ENCODE measurements at places on chromosomes 13 and 19. TPM values are rescaled to one million over a fixed set of nuclear protein-coding genes. Genes with fewer than 3 reads are reported as not detected.

DNA sequence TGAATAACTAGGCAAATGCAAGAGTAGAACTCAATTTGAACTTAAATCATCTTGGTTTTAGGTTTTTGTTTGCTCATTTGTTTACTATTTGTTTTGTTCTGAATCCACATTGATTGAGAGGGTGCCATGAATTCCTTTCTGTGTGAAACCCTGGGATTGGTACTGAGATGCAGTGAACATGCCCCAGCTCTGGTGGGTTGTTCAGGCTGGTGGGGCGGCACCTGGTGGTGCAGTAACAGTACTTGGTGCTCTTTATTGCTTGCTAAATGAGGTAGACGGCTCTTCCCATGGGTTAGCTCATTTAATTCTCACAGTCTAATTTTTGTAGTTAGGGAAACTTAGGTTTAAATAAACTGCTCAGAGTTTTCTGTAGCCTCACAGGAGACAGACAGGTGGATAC, 48.4 kb downstream of the WASF3 start:
- no peaks in the 10 kb centered on the region for H3K27me3 ChIP-seq
- H3K4me1 ChIP-seq: no peaks in the 10 kb centered on the region
- H3K36me3 ChIP-seq: no peaks in the 10 kb centered on the region

- DNase-seq: no peak
- no peak overlapping the region for H3K27ac ChIP-seq
- no peaks in the 10 kb centered on the region for H3K27me3 ChIP-seq
- no peaks in the 10 kb centered on the region for H3K4me1 ChIP-seq
- H3K4me3 ChIP-seq: no peak overlapping the region
Measured at GRCh38 chr19:19549804-19550464, 11.9 kb downstream of the CILP2 start.

GRCh38 chr13:33341861-33342452, 56.4 kb upstream of the STARD13 start:
- no peak for DNase-seq
- no peaks in the 10 kb centered on the region for H3K27me3 ChIP-seq
- no peak overlapping the region for H3K27ac ChIP-seq

DNA sequence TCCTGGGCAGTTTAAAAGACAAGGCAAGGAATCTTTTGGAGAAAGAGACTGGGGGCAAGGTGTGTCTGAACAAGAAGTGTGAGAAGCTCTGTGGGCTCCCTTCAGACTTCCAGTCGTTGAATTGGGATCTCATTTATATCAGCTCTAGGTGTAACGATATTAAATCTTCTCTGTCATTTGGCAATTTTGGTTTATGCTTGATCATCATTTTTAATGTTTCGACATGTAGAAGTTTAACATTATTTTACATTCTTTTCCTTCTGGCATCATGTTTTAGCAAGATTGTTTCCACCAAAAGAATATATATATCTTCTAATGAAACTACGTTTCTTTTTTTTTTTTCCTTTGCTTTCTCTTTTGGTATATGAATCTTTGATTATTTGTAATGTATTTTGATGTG, 49.3 kb downstream of the USPL1 start:
- H3K36me3 ChIP-seq: no peaks in the 10 kb centered on the region
- no peak overlapping the region for H3K27ac ChIP-seq
- no peak overlapping the region for H3K4me3 ChIP-seq
- H3K4me1 ChIP-seq: no peaks in the 10 kb centered on the region
- DNase-seq: no peak

DNA sequence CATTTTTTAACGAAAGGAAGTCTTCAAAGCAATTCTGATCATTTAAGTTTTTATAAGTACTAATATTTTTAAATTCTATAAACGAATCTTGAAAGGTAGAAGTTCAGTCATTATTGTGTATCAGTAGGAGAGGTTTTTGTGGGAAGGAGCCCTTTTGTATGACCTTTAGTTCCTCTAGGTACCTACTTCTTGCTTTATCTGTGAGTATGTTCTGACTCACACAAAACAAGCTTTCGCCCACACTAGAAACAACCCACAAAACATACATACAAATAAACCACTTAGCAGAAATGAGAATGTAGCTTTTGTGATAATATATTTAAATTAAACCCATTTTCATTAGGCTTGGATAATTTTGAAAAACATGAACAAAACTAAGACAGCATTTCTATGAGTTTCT, 27.8 kb downstream of the ERCC5 start:
- no peaks in the 10 kb centered on the region for H3K4me1 ChIP-seq
- no peaks in the 10 kb centered on the region for H3K27me3 ChIP-seq
- H3K36me3 ChIP-seq: peaks cover 23% of the 10 kb centered on the region
- H3K4me3 ChIP-seq: no peak overlapping the region

GRCh38 chr19:1220976-1221903, 15.7 kb downstream of the STK11 start:
- no peaks in the 10 kb centered on the region for H3K4me1 ChIP-seq
- no peak overlapping the region for H3K4me3 ChIP-seq
- H3K27me3 ChIP-seq: no peaks in the 10 kb centered on the region

DNA sequence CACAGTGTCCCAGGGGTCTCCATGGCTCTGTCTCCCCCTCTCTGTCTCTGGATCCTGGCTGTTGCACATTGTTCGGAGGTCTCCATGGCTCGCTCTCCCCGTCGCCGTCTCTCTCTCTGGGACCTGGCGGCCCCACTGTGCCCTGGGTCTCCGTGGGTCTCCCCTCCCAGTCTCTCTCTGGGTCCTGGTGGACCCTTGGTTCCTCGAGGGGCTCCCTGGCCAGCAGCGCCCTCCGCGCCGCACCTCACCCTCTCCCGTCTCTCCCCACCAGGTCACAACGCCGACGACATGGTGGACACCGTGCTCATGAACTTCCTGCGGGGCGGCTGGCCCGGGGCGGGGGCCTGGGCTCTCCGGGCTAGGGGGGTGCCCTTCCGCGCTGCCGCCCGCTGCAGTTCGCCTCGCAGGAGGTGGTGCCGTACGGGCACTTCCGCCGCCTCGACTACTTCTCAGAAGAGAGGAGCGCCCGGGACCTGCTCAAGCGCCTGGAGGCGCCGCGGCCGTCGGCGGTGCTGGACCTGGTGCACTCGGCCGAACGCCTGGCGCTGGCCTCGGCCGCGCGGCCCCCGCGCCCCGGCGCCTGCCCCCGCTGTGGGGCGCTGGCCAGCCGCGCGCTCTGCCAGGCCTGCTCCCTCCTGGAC, 29.1 kb downstream of the SIGLEC5 start:
- H3K4me1 ChIP-seq: no peaks in the 10 kb centered on the region
- no peaks in the 10 kb centered on the region for H3K27me3 ChIP-seq
- H3K36me3 ChIP-seq: no peaks in the 10 kb centered on the region
- H3K4me3 ChIP-seq: no peak overlapping the region
- H3K27ac ChIP-seq: no peak overlapping the region

DNA sequence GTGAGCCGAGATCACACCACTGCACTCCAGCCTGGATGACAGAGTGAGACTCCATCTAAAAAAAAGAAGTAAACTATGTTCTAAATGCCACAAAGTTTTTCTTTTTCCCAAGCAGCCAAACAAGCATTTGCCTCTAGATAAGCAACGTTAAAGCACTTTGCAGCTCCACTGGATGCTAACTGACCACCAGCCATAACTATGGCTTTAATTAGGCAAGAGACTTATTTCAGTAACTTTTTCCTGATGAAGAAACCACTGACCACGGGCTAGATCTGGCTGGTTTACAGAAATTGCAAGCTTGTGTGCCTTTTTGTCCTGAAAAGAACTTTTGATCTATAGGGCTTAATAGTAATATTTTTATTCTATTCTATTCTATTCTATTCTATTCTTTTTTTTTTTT, 22.1 kb downstream of the CD70 start:
- no peaks in the 10 kb centered on the region for H3K4me1 ChIP-seq
- no peak overlapping the region for H3K4me3 ChIP-seq
- no peak for DNase-seq
- H3K27ac ChIP-seq: no peak overlapping the region
- H3K27me3 ChIP-seq: no peaks in the 10 kb centered on the region
- H3K36me3 ChIP-seq: no peaks in the 10 kb centered on the region

DNA sequence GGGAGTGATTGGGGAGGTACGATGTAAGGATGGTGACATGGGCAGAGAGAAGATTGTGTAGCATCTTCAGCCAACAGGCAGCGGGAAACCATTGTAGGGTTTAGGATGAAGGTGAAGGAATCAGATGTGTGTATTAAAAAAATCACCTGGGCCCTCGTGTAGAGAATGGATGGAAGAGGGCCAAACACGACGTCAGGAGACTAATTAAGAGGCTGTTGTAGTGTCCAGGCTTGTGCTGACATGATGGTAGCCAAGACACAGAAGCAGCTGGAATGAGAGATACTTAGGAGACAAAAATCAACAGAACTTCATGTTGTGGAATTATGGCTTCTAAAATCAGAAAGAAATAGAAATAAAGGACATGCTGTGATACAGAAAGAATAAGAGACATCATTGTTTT, 41.2 kb upstream of the ARGLU1 start:
- no peaks in the 10 kb centered on the region for H3K4me1 ChIP-seq
- H3K36me3 ChIP-seq: no peaks in the 10 kb centered on the region
- no peak for DNase-seq
- no peak overlapping the region for H3K27ac ChIP-seq
- H3K4me3 ChIP-seq: no peak overlapping the region

- no peaks in the 10 kb centered on the region for H3K36me3 ChIP-seq
- H3K27ac ChIP-seq: no peak overlapping the region
- H3K4me3 ChIP-seq: no peak overlapping the region
- no peak for DNase-seq
- H3K27me3 ChIP-seq: no peaks in the 10 kb centered on the region
- no peaks in the 10 kb centered on the region for H3K4me1 ChIP-seq
Measured at GRCh38 chr13:80408270-80408669, 67.3 kb upstream of the SPRY2 start.

GRCh38 chr13:59016250-59016649, 1147.5 kb downstream of the DIAPH3 start:
- no peak overlapping the region for H3K4me3 ChIP-seq
- no peak overlapping the region for H3K27ac ChIP-seq
- DNase-seq: no peak
- H3K36me3 ChIP-seq: no peaks in the 10 kb centered on the region

- H3K27ac ChIP-seq: no peak overlapping the region
- no peaks in the 10 kb centered on the region for H3K27me3 ChIP-seq
- H3K36me3 ChIP-seq: peaks cover 65% of the 10 kb centered on the region
- no peak for DNase-seq
- no peak overlapping the region for H3K4me3 ChIP-seq
Measured at GRCh38 chr13:79336966-79337365, 69.1 kb downstream of the RBM26 start.

GRCh38 chr13:66879988-66880387, 350.1 kb downstream of the PCDH9 start:
- H3K27me3 ChIP-seq: no peaks in the 10 kb centered on the region
- no peak overlapping the region for H3K27ac ChIP-seq
- H3K4me3 ChIP-seq: no peak overlapping the region
- H3K4me1 ChIP-seq: no peaks in the 10 kb centered on the region

DNA sequence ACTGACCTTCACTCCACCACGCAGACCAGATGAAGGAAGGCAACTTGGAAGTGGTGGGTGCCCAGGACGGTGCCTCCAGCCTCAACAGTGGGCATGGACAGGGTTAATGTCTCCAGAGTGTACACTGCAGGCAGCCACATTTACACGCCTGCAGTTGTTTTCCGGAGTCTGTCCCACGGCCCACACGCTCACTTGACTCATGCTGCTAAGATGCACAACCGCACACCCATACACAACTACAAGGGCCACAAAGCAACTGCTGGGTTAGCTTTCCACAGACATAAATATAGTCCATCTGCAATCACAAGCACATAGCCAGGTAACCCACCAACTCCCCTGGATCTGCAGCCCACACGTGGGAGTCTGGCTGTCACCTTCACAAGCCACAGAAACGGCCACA, 12.6 kb upstream of the AXL start:
- no peaks in the 10 kb centered on the region for H3K4me1 ChIP-seq
- H3K4me3 ChIP-seq: no peak overlapping the region
- H3K36me3 ChIP-seq: no peaks in the 10 kb centered on the region
- no peak for DNase-seq
- no peaks in the 10 kb centered on the region for H3K27me3 ChIP-seq

- no peaks in the 10 kb centered on the region for H3K27me3 ChIP-seq
- no peak overlapping the region for H3K27ac ChIP-seq
- DNase-seq: no peak
- no peak overlapping the region for H3K4me3 ChIP-seq
- H3K36me3 ChIP-seq: no peaks in the 10 kb centered on the region
- no peaks in the 10 kb centered on the region for H3K4me1 ChIP-seq
Measured at GRCh38 chr13:19185086-19185864, 3.7 kb upstream of the TUBA3C start.

GRCh38 chr13:113959198-113959597, 14.7 kb downstream of the C13orf46 start:
- H3K27ac ChIP-seq: no peak overlapping the region
- H3K4me1 ChIP-seq: no peaks in the 10 kb centered on the region
- DNase-seq: no peak
- H3K36me3 ChIP-seq: peaks cover 11% of the 10 kb centered on the region
- no peaks in the 10 kb centered on the region for H3K27me3 ChIP-seq
- H3K4me3 ChIP-seq: no peak overlapping the region

- peaks cover 23% of the 10 kb centered on the region for H3K36me3 ChIP-seq
Measured at GRCh38 chr19:1259206-1259875, 9.8 kb upstream of the CIRBP start.

DNA sequence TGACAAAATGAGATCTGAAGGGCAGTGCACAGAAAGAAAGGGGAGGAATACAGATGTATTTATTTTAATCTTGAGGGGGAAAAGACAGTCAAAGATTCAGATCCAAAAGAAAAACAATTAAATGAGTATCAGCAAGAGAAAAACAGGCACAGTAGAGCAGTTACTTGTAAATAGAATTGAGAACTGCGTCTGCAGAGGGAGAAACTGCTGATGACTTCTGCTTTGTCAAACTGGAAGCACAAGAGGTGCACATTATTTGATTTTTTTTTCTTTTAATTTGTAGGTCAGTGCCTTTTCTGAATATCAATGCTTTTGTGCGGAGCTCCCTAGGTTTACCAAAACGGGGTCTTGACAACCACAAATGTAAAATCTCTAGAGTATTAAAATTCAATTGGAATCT, 37.3 kb downstream of the EFNB2 start:
- no peaks in the 10 kb centered on the region for H3K27me3 ChIP-seq
- no peaks in the 10 kb centered on the region for H3K4me1 ChIP-seq
- no peak overlapping the region for H3K4me3 ChIP-seq
- H3K36me3 ChIP-seq: no peaks in the 10 kb centered on the region
- H3K27ac ChIP-seq: no peak overlapping the region

GRCh38 chr19:17289489-17289888, 7.8 kb downstream of the ANKLE1 start:
- H3K36me3 ChIP-seq: no peaks in the 10 kb centered on the region
- H3K4me1 ChIP-seq: no peaks in the 10 kb centered on the region
- H3K27me3 ChIP-seq: no peaks in the 10 kb centered on the region
- no peak overlapping the region for H3K4me3 ChIP-seq
- no peak overlapping the region for H3K27ac ChIP-seq

SLC25A41 gene
- not detected for polyA plus RNA-seq

ZNF865 gene
- polyA plus RNA-seq: 0.06 TPM

MED16 gene
- 65.7 TPM for polyA plus RNA-seq

THSD1 gene
- polyA plus RNA-seq: 0.46 TPM

ZNF85 gene
- polyA plus RNA-seq: 11.2 TPM

KRTDAP gene
- not detected for polyA plus RNA-seq

PCP2 gene
- not detected for polyA plus RNA-seq

PTGIR gene
- 13.2 TPM for polyA plus RNA-seq

PSPN gene
- 0.60 TPM for polyA plus RNA-seq
